Stimulated activated CD8-positive, alpha-beta memory T cell treated with anti-CD3 and anti-CD28 coated beads, Interleukin-2, amount 100 ng/mL, for 1 hour (primary cell): ENCODE measurements at places on chromosomes 4 and X.

DNA sequence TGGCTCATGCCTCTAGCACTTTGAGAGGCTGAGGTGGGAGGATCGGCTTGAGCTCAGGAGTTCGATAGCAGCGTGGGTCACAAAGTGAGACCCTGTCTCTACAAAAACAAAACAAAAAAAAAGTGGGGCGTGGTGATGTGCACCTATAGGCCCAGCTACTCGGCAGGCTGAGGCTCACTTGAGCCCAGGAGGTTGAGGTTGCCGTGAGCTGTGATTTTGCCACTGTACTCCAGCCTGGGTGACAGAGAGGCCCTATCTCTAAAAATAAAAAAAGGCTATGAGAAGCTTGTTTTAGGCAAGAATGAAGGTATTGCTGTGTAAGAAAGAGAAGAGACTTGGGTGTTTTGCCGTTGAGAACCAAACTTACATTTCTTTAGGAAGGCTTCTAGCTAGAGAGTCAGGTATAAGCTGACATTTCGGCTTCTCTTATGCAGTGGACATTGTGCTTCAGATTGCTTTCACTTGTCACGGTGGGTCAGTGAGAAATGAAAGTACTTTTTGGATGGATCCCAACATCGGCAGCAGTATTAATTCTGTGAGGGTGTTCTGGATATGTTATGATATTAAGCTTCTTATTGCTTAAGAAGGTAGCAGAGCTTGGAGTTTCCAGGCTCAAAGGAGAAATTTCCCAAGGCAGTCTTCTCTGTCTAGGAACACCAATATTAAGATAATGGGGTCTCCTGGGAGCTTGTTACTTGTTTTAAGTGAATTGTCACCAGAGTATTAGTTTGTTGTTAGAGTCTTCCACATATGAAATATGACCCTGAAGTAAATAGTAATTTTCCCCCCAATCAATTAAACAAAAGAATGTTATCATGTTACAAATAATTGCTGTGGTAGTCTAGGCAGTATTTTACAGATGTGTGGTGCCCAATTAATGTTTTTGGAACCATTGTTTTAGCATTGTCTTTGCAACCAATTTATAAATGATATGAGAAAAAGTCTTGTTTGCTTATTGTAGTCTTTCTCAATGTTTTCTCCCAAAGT, 17.6 kb downstream of the TMEM131L start:
- DNase-seq = no peak

- no peak for DNase-seq
These were observed 127.8 kb downstream of the PHKA2 start for GRCh38 chrX:18855919-18856644.

DNA sequence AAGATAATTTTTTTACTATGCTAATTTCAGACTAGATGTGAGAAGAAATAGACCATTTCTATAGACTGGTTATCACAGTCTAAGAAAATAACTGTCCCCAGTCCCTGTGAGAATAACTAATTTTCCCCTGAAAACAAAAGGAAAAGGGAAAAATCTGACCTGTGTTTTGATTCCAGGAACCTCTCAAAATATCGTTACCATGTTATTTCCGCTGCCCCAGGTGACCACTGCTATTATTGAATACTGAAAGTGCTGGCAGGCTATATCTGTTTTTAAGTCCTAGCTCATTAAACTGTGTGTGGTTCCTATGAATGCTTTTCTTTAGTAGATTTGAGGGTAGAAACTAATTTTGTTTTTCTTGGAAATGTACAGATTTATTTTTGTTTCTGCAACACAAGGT, 83.6 kb downstream of the GAB1 start:
- DNase-seq = no peak

- peak; percentile 10 for DNase-seq
These were observed 10.5 kb downstream of the PTTG2 start for GRCh38 chr4:37970702-37971101.

- DNase-seq = no peak
These were observed 728 bp downstream of the UBA6 start for GRCh38 chr4:67700116-67700737.

DNA sequence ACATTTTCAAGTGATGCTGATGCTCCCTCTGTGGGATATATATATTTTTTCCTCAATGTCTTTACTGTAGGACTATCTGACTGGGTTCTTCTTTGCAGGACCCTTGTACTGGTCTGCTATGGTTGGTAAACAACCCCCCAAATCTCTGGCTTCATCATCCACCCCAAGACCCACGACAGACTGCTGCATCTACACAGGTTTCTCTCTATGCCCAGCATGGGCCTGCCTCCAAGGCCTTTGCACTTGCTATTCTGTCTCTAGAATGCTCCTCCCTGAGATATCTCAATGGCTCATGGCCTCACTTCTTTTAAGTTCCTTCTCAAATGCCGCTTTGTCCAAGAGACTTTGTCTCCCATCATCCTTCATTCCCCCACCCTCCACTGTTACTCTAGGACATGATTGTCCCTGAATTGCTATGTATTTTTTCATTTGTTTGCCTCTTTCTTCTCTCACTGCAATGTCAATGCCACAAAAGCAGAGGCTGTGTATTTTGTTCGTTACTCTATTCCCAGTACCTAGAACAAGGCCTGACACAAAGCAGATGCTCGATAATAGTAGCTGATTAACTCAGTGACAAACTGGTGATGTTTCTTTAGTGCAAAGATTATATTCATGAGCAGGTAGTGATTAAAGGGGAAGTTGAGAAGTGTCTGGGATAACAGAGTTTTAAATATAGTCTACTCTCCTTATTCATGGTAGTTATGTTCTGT, 6.6 kb downstream of the EVC start:
- no peak for DNase-seq

- no peak for DNase-seq
These were observed 1193.3 kb upstream of the IGFBP7 start for GRCh38 chr4:58303456-58303855.

DNA sequence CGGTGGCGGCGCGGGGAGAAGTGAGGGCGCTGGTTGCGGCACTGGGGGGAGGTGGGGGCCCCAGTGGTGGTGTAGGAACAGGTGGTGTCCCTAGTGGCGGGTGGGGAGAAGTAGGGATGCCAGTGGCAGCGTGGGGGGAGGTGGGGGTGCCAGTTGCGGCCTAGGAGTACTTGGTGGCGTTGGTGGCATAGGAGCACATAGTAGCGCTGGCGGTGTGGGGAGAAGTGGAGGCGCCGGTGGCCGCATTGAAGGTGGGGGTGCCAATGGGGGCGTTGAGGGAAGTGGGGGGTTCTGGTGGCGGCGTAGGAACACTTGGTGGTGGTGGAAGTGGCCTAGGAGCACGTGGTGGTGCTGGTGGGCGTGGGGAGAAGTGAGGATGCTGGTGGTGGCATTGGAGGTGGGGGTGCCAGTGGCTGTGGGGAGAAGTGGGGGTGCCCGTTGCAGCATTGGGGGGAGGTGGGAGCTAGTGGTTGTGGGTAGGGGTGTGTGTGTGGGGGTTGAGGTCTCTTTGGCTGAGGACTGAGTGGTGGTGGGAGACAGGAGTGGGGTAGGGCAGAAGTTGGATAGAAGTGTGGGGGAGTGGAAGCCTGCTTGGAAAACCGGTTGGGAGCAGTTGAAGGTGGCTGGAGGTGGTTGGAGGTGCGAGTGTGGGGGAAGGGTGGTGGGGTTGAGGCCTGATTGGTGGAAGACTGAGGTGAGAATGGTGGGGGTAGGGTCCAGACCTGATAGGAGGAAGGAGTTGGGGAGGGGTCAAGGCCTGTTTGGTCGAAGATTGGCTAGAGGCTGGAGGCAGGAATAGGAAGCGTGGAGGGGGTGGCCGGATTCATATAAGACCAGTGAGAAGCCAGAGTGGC, 1.1 kb downstream of the GCNA start:
- no peak for DNase-seq

DNA sequence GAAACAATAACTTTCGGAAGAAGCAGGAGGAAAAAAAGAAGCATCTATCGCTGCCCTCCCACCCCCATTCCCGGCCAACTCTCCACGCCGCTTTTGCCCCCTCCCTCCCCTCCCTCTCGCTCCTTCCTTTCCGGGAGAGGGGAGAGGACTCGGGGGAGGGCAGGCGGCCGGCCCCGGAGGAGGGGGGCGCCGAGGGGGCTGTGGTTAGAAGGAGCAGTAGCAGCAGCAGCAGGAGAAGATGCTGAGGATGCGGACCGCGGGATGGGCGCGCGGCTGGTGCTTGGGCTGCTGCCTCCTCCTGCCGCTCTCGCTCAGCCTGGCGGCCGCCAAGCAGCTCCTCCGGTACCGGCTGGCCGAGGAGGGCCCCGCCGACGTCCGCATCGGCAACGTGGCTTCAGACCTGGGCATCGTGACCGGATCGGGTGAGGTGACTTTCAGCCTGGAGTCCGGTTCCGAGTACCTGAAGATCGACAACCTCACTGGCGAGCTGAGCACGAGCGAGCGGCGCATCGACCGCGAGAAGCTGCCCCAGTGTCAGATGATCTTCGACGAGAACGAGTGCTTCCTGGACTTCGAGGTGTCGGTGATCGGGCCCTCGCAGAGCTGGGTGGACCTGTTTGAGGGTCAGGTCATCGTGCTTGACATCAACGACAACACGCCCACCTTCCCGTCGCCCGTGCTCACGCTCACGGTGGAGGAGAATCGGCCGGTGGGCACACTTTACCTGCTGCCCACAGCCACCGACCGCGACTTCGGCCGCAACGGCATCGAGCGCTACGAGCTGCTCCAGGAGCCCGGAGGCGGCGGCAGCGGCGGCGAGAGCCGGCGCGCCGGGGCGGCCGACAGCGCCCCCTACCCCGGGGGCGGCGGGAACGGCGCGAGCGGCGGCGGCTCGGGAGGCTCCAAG, 1.3 kb downstream of the PCDH7 start:
- no peak for DNase-seq

DNA sequence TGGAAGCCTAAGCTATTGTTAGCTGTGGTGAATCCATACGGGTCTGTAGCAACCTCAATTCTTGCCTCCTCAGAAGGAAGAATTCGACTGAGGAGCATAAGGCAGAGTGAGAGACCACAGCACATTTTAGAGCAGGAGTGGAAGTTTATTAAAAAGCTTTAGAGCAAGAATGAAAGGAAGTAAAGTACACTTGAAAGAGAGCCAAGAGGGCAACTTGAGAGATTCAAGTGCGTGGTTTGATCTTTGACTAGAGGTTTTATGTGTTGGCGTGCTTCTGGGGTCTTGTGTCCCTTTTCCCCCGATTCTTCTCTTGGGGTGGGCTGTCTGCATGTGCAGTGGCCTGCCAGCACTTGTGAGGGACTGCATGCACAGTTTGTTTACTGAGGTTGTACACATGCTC, 880.6 kb upstream of the INTU start:
- no peak for DNase-seq

DNA sequence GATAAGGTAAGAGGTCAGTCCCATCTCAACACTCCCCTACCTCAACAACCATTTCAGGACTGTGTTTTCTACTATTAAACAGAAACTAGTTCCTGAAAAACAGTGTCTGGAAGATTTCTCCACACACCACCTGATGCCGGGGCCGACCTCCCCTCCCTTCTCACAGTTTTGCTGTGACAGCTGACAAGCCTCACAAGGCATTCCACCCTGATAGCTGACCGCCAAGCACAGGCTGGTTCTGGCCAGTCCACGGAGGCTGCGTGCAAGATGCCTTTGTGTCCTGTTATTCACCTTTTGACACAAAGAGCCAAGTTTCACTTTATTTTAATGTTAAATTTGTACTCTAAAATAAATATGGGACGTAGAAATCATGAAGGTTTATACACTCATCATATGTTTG, 758.6 kb downstream of the PDHA2 start:
- no peak for DNase-seq

GRCh38 chr4:175054980-175055379, 136.8 kb downstream of the ADAM29 start:
- no peak for DNase-seq

DNA sequence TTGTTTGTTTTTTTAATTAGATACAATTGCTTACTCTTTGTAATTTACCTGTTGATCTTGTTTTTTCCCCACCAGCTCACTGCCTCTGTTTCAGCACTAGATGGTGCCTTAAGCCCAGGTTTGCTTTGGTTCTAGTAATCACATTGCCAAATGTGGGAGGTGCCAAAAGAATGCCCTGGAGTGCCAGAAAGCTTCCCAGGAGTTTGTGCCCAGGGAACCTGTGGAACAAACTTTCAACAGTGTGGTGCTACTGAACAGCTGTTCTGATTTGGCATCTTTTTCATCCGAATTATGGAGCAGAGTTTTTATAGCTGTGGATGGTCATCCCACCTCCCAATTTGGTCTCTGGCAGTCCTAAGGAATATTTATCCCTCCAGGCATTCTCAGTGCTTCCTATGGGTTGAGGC, 1000.7 kb downstream of the STIM2 start:
- no peak for DNase-seq

DNA sequence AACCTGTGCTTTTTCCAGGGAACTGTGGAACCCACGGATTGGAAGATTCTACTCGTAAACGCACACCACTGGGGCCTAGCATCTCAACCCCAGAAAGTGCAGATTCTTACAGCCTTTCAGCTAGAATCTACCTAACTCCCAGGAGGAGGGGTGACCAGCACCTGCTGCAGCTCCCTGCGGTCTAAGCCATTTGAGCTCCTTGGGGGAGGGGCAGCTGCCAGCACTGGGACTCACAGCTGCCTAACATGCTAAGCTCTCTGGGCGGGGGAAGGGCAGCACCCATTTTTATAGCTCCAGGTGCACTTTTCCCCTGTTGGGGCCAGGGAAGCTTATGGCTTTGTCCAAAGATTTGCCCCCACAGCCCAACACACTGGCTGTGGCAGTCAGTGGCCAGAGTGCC, 595.7 kb upstream of the EPHA5 start:
- DNase-seq = no peak

GRCh38 chrX:88944661-88945060, 197.6 kb downstream of the CPXCR1 start:
- DNase-seq = no peak

DNA sequence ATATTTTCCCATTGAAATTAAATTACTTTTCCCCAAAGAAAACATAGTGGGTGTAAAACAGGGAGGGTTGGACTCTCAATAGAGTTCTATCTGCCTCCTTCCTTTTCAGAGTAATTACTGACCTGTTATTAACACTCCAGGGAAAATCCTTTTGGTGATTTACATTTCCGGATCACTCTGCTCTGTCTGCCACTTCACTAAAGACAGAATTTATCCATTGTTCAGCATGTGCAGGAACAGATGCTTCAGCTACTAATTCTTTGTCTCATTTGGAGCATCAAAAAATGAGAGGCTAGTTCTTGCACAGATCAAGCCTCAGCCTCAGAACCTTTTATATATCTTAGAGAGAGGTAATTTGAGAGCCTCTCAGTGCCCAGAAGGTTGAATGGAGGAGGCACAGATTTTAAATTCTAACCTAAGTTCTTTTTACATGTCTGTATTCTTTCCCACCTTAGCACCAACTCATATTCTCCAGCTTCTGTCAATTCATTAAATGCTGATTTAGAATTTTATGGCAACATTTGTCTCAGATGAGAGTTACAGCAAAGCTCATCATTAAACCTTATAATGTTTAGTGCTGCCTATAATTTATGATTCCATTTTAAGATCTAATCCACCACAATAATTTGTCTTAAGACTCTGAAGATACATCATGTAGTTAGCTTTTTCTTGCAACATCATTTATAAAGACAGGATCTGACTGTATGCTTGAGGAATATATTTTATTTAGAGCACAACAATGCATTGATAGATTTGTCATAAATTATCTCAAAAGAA, 1494.4 kb downstream of the STIM2 start:
- no peak for DNase-seq

DNA sequence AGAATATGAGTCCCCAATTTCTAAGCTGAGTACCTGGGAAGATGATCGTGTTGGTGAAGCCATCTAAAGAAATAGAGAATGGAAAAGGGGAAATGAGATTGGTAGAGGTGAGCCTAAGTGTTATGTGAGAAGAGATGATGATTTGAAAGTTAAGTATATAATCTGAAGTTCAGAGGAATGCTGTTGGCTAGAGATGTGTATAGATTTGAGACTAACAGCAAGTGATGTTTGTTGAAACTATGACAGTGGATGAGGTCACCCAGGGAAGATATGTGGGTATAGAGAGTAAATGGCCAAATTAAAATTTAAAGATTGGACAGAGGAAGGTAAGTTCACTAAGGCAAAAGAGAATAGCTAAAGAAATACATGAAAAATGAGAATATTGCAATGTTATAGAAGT, 324.2 kb downstream of the MAPK10 start:
- DNase-seq = no peak
